Inflammatory macrophage treated with lipopolysaccharide for 1 hour (primary cell): ENCODE measurements at places on chromosomes 2 and 18.

DNA sequence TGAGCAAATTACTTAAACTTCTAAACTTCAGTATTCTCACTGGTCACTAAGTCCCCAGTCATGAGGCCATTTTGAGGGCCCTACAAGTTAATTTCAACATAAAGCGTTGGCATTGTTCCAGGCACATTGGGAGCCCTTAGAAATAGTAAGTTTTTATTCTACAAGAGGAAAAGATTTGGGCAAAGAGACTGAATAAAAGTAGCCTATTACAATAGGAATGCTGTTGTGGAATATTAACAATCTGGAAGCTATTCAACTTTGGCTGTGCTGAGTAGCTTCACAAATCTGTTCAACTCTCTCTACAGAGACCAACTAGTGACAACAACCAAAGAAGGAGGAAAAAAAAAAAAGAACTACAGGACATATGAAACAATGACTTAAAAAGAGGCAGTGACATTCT, 1287.5 kb upstream of the NXPH2 start:
- no peak for DNase-seq

- DNase-seq = peak; percentile 40
These were observed 20.6 kb downstream of the RPL37A start for GRCh38 chr2:216519154-216519762.

DNA sequence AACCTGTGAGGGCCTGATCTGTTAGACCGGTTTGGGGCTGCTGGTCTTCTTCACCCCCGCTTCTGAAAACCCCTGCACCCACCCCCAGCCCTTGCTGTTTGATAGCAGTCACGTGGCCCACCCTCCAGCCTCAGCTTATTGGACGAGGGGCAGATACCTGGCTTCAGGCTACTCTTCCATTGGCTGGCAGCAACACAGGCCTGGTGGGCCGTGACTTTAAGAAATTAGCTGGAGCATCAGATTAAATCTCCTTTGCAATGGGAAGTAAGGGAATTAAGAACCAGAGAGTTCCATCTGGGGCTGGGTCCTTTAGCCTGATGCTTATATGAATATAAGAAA, 107.3 kb downstream of the KLHL29 start:
- no peak for DNase-seq

GRCh38 chr18:2896990-2897389, 50.2 kb downstream of the EMILIN2 start:
- no peak for DNase-seq

DNA sequence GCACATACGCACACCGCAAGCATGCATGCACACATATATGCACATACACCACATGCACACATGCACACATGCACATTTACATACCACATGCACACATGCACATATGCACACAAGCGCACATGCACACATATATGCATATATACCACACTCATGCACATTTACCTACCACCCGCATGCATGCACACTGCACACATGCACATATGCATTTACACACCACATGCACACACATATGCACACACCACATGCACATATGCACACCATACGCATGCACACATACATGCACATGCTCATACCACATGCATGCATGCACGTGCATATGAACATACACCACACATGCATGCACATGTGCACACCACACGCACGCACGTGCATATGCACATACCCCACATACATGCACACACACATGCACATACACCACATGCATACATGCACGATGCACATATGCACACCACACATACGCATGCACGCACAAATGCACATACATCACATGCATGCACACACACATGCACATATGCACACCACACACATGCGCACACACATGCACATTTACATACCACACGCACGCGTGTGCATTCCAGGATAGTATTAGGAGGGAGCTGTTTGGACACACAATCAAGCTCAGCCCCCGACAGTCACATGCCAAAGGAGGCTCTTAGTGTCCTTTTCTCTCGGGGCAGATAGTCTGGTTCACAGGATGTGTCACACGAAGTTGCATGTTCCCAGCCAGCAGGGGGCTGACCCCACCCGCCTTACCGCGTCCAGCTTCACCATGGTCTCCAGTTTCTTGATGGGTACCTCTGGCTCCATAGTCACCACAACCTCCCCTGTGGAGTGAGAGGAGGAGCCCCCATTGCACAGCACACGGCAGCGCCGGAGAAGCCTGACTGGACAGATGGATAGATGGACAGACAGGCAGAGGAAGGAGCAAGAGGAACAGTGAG, 5.9 kb downstream of the OTOF start:
- DNase-seq = no peak

GRCh38 chr2:36068086-36068485, 287.5 kb upstream of the CRIM1 start:
- DNase-seq = no peak

DNA sequence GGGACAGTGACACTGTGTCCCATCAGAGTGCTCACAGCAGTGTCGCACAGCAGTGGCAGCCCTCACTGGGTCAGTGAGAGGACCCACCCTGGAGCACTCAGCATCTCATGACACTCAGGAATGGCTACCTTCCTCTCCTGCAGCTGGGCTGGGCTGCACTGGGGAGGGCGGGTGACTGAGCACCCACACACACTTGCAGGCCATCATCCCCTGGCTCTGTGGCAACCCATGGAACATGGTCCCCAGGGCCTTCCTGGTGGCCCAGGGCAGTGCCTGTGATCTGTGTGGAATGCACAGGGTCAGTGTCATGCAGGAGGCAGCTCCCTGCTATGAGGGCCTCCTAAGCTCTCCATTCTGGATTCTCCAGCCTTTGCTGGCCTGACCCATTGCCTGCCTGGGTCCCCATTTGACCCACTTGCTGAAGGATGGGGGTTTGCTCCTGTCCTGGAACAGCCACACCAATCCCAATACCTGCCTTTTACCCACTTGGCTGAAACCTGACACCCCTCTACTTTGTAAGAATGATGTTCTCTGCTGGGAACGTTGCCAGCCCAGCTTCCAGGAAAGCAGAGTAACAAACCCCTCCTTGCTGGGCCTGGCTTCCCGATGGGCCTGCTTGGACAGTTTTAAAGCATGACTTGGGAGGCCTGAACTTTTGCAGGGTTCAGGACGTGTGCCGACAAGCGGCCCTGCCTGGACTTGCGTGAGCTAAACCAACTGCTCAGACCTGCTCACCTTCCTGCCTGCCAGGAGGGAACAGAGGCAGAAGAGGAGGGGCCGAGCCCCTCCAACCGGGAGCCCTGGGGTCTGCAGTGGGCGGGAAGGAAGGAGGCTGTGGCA, 13.7 kb downstream of the HS6ST1 start:
- DNase-seq = no peak

- peak; percentile 46 for DNase-seq
These were observed 42.1 kb downstream of the FARSB start for GRCh38 chr2:222613715-222614331.

DNA sequence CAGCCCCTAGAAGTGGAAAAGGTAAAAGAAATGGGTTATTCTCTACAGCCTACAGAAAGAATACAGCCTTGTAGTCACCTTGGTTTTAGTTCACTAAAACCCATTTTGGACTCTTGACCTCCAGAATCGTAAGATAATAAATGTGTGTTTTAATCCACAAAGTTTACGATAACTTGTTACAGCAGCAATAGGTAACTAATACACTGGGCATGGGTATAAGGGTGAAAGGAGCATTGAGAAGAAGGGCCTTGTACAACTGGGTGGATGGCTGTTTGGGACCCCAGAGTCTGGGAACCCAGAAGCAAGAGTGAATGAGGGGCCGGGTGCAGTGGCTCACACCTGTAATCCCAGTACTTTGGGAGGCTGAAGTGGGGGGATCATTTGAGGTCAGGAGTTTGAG, 2.2 kb upstream of the MFSD6 start:
- no peak for DNase-seq

GRCh38 chr2:72757177-72757775, 68.6 kb downstream of the EXOC6B start:
- no peak for DNase-seq

DNA sequence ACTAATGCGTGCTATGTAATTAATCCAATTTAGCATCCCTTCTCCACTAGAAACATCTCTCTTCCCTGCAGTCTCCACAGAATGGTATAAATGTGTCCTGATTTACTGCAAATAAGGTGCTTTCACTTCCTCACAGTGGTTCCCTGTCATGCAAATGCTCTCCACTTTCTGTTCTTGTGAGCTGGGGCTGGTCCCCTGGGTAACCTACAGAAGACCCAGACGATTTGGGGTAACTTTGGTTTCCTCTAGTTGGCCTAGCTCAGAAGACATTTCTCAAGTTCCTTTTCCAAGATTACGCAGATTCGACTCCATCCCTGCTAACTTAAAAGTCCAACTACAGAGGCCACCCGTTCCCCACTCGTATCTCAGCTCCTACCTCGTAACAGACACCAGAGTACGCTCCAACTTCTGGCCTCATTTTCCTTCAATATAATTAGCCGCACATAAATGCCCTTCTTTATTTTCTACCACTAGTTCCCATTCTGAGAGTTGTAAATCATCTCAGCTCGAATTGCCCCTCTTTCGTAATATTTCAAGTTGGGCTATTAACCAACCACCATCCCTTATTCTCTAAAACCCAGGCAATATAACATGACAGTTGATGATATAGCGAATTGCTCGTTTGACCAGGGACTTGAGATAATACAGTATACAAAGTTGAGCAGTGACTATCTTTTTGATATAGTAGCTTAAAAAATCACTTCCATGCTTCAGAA, 28.8 kb upstream of the NEDD4L start:
- DNase-seq = peak; percentile 25

DNA sequence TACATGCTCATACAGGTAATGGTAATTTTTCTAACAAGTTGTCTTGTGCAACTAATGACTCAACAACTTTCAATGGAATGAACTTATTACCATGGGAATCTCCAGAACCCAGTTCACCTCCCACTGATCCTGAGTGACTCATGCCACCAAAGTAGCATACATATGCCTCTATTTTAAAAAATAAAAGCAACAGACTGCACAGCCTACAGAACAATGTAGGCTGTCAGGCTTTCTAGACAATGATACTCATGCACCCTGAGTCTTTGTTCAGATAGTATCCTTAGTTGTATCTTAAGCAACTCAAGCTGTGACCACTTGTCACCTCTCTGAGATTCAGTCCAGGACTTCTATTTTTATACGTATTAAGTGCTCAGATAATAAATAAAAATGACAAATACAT, 531.0 kb upstream of the SETBP1 start:
- no peak for DNase-seq

DNA sequence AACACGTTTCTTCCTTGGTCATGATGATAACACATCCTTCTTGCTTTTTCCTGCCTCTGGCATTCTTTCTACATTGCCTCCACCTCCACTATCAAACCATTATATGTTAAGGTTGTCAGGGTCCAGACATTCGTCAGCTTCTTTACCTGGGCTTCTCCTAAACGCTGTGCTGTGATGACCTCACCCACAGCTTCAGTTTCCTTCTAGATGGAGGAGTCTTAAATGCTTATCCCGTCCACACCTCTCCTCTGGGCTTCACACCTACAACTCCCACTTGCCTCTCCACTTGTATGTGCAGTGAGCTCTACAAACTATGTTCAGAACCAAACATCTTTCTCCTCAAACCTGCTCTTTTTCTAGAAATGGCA, 666 bp upstream of the STAT1 start:
- no peak for DNase-seq

DNA sequence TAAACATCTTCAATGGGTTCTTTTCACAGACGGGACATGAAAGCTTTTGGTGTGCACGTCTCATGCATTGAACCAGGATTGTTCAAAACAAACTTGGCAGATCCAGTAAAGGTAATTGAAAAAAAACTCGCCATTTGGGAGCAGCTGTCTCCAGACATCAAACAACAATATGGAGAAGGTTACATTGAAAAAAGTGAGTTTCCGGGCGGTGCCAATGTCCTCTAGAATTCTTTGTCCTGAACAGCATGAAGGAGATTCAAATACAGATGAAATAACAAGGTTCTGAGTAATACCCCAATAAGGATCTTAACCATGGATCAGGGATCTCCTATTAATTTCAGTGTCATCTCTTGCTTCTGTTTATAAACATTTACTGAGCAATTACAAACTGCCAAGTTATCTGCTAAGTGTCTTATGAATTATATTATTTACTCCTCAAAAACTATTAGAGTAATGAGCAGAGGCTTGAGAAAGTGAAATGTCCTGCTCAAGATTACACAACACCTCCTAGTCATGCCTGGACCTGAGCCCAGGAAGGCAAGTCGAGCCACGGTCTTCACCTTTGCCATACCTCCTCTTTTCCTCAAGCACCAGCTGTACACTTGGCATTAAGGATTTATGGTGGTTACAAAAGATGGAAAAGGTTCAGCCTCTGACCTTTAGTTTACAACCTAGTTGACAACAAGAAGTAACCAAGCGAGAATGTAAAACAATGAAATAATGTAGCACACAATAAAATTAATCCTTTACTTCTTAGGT, 22.6 kb downstream of the DHRS9 start:
- DNase-seq = no peak

GRCh38 chr2:177260379-177260778, 4.1 kb downstream of the NFE2L2 start:
- DNase-seq = no peak

- no peak for DNase-seq
These were observed 827.5 kb upstream of the CHAC2 start for GRCh38 chr2:52940101-52940500.

GRCh38 chr2:95372845-95373244, 29.7 kb upstream of the FAHD2A start:
- no peak for DNase-seq
